ENCODE measurements at places on chromosomes 4 and X.
A peak's percentile ranks its signal among the peaks of the same experiment; 100 is the strongest.

DNA sequence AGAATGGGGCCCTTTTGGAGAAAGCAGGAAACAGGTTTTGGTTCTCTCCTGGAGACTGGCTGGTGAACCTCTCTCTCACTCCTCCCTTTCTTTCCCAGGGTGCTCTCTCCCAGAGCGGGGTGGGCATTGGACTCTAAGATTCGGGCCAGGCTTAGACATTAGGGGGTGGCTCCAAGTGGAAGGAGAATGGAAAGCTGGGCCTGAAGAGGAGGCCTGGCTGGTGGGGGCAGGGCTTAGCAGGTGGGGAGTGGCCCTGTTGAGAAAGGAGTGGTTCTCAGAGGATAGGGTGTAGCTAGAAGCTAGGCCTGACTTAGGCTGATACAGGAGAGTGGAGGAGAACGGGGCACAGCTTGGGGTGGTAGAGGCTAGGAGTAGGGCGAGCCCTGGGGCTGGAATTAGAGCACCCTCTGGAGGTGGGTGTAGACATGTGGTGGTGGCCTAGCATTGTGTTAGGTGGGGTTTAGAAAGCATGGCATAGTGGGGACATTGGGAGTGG, 5.7 kb downstream of the PLP2 start:
- DNase-seq: no peak
- no peak overlapping the region for H3K27ac ChIP-seq
- H3K4me1 ChIP-seq: no peaks in the 10 kb centered on the region
- H3K27me3 ChIP-seq: no peaks in the 10 kb centered on the region
- H3K36me3 ChIP-seq: peaks cover 9% of the 10 kb centered on the region

- H3K4me3 ChIP-seq: no peak overlapping the region
- no peaks in the 10 kb centered on the region for H3K27me3 ChIP-seq
- no peak for DNase-seq
- no peaks in the 10 kb centered on the region for H3K36me3 ChIP-seq
Observed at GRCh38 chr4:19298998-19299397, 952.7 kb upstream of the SLIT2 start.

DNA sequence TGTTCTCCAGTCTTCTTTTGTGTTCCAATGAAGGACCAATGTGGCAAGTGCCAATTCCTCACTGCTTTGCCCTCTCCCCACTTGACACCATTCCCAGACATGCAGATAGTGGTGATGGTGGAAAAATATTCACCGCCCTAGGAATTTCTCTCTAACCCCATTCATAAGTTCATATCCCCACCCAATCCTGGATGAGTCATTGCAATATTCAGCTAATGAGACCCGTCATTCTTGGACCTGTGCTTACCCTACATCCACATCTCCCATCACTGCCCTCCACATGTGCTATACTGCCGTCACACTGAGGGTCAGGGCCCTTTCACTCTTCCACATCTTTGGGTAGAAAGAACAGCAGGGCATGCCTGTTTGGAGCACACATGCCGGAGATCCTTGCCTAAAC, 199.2 kb downstream of the KCNIP4 start:
- no peak overlapping the region for H3K27ac ChIP-seq
- H3K4me1 ChIP-seq: peaks cover 1% of the 10 kb centered on the region
- no peaks in the 10 kb centered on the region for H3K36me3 ChIP-seq
- H3K27me3 ChIP-seq: no peaks in the 10 kb centered on the region

DNA sequence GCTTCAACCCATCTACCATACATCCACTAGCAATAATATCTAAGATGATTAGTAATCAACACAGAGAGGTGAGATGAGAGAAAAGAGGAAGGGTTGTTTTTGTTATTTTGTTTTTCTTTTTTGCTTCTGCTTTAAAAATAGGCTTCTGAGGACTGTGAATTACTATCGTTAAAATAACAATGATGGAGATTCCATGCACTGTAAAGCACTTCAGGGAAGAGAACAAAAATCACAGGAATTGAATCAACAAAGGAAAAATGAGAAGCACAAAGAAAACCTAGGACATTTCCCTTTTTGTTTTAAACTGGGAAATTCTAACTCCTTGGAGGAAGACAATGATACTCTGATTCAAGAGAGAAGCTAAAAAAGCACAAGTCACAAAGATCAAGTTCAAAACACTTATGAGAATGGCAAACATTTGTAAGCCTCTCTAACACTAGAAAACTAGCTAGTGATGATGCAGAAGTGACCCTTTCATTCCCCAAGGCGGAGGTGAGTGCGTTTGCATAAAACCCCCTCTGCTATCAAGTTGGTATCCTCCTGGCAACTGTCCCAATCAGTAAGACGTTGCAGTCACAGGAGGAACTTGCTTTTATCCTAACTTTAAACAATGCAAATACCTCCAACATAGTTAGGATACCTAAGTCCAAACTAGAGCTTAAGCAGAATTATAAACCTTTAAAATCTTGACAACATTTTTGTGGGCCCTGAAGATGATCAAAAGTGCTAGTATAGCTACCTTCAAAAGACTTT, 308.5 kb downstream of the CAMK2D start:
- DNase-seq: peak; percentile 64
- no peak overlapping the region for H3K4me3 ChIP-seq
- no peaks in the 10 kb centered on the region for H3K27me3 ChIP-seq
- no peaks in the 10 kb centered on the region for H3K36me3 ChIP-seq
- no peak overlapping the region for H3K27ac ChIP-seq

DNA sequence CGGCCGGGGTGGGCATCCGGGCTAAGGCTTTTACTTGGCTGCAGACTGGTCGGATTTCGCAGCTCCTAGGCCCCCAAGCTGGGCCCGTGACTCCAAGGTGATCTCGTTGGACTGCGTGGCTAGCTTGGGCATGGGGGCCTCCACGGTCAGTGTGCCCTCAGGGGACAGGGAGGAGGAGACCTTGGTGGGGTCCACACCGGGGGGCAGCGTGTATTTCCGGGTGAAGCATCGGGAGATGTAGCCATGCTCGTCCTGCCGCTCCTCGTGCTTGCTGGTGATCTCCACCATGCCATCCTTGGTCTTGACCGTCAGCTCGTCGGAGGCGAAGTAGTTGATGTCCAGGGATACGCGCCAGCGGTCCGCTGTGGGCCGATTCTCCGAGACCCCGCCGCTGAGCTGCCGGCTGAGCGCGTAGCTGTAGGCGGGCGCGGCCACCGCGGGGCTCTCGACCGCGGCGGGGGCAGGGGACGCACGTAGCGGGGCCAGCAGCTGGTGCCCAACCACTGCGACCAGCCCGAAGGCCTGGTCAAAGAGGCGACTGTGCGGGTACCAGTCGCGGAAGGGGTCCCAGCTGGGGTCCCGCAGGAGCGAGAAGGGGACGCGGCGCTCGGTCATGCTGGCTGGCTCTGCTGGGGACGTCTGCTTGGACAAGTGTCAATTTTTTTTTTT, 881 bp upstream of the CACNA1F start:
- H3K4me1 ChIP-seq: no peaks in the 10 kb centered on the region
- no peak overlapping the region for H3K27ac ChIP-seq
- DNase-seq: no peak
- no peaks in the 10 kb centered on the region for H3K27me3 ChIP-seq
- no peaks in the 10 kb centered on the region for H3K36me3 ChIP-seq

DNA sequence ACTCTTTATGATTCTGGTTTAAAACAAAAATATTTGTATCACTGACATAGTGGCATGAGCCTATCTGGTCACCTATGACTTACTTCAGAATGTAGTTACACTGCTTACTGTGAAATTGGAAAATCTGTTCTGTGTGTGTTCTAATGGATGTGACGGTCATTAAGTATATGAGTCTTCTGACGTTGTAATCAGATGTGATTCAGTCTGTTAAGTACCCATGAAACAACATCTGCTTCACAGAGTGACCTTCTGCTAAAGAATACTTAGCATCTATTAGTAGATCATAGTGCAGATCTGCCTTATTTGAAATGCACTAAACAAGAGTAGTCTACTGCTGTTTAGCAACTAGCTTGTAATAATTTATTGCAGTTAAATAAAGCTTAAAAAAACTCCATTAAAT, 317.1 kb downstream of the DCTD start:
- DNase-seq: no peak
- no peaks in the 10 kb centered on the region for H3K27me3 ChIP-seq
- H3K4me1 ChIP-seq: no peaks in the 10 kb centered on the region
- no peak overlapping the region for H3K27ac ChIP-seq

- no peaks in the 10 kb centered on the region for H3K4me1 ChIP-seq
- no peaks in the 10 kb centered on the region for H3K27me3 ChIP-seq
- DNase-seq: no peak
- no peak overlapping the region for H3K4me3 ChIP-seq
Observed at GRCh38 chr4:88102026-88102425, 56.4 kb downstream of the ABCG2 start.

DNA sequence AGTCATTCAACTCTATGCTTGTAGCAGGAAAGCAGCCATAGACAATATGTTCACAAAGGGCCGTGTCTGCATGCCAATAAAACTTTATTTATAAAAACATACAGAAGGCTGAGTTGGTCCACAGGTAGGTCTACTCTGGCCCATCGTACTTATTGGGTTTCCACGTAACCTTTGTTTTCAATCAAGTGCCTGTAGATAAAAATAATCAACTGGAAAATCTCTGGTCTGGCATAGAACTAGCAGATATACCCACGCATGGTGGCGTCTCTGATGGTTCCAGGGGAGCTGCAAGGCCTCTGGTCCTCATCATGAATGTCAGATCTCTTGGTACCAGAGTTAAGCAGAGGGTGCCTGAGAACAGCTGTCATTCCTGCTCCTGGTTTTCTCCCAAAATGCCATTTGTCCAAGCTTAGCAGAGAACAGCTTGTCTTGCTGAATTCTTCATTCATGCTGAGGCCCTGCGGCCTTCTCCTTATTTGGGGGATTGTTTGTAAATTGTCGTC, 31.4 kb upstream of the JAKMIP1 start:
- H3K36me3 ChIP-seq: no peaks in the 10 kb centered on the region
- DNase-seq: no peak
- H3K4me3 ChIP-seq: no peak overlapping the region
- no peak overlapping the region for H3K27ac ChIP-seq
- no peaks in the 10 kb centered on the region for H3K4me1 ChIP-seq

- DNase-seq: no peak
- peaks cover 5% of the 10 kb centered on the region for H3K4me1 ChIP-seq
- H3K36me3 ChIP-seq: no peaks in the 10 kb centered on the region
- no peak overlapping the region for H3K4me3 ChIP-seq
- no peak overlapping the region for H3K27ac ChIP-seq
Observed at GRCh38 chr4:139986689-139987501, 167.1 kb downstream of the MAML3 start.

GRCh38 chrX:24343719-24344118, 16.7 kb upstream of the SUPT20HL1 start:
- no peak for DNase-seq
- H3K27ac ChIP-seq: no peak overlapping the region
- no peaks in the 10 kb centered on the region for H3K27me3 ChIP-seq
- H3K36me3 ChIP-seq: no peaks in the 10 kb centered on the region

Measured in iPS DF 6.9 (cell line).